ENCODE measurements at places on chromosomes 5 and 9. TPM values are rescaled to one million over a fixed set of nuclear protein-coding genes. Genes with fewer than 3 reads are reported as not detected.
A peak's percentile ranks its signal among the peaks of the same experiment; 100 is the strongest.

DNA sequence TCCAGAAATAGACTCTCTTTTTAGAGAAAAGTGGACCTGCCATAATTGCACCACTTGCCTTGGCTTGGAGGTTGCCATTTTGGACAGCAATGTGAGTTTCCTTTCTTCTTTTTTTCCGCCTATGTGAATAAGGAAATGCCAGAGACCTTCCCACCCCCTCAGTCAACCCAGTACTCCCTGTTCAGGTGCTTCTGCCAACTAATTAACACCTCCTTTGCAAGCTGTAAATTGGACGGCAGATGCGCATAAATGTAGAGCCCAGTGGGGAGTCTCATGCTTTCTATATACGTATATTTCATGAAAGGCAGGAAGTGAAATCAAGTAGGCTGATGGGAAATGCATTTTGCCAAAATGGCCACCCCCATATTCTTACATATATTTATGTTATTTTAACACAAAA lies 269.8 kb upstream of the RFX3 start:
- H3K27ac ChIP-seq: no peak overlapping the region
- no peak overlapping the region for H3K4me3 ChIP-seq
- H3K4me1 ChIP-seq: no peaks in the 10 kb centered on the region
- no peaks in the 10 kb centered on the region for H3K36me3 ChIP-seq
- DNase-seq: no peak

- H3K36me3 ChIP-seq: no peaks in the 10 kb centered on the region
- H3K27me3 ChIP-seq: no peaks in the 10 kb centered on the region
- H3K27ac ChIP-seq: no peak overlapping the region
- no peaks in the 10 kb centered on the region for H3K4me1 ChIP-seq
Measured at GRCh38 chr5:80957031-80957761, 3.0 kb upstream of the RASGRF2 start.

GRCh38 chr5:143440448-143441115 lies 37.1 kb upstream of the NR3C1 start:
- H3K27me3 ChIP-seq: no peaks in the 10 kb centered on the region
- no peak overlapping the region for H3K4me3 ChIP-seq
- DNase-seq: peak; percentile 12
- H3K36me3 ChIP-seq: no peaks in the 10 kb centered on the region
- no peaks in the 10 kb centered on the region for H3K4me1 ChIP-seq

DNA sequence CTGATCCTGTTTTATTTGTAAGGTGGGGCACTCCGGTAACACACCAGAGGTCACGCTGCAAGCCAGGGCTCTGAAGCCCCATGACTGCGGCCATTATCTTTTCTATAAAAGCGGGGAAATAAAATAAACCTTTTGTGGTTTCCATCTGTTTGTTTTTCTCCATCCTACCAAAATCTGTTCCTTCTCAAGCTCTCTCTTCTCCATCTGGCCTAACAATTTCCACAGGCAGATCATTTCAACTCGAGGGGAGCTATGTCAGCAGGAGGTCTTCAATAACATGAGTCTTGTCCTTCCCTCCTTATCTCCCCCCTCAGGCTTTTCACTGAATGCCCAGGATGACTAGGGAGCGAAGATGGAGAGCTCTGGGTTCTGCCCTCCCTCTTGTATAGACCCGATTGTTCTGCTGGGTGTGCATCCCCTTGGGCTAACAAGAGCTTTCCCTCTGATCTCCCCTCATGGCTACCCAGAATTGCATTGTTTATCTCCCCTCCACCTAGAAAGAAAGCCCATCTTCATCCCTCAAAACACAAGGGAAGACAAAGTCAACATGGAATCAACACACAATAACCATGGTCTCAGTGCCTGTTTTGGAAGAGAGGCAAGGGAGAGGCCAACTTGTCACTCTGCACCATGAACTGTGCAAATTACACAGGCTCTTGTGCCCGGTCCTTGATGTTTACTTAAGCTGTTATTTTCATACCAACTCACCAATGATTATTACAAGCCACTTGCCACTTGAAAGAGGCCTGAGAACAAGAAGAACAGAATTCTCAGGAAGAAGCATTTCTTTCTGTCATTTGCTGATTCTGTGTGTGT lies 187.8 kb downstream of the FANCC start:
- no peak overlapping the region for H3K4me3 ChIP-seq
- no peaks in the 10 kb centered on the region for H3K36me3 ChIP-seq
- H3K27me3 ChIP-seq: no peaks in the 10 kb centered on the region
- peak overlapping the region; percentile 60 for H3K27ac ChIP-seq
- peaks cover 15% of the 10 kb centered on the region for H3K4me1 ChIP-seq

- H3K4me1 ChIP-seq: no peaks in the 10 kb centered on the region
- no peaks in the 10 kb centered on the region for H3K36me3 ChIP-seq
- H3K27ac ChIP-seq: no peak overlapping the region
- no peak for DNase-seq
- H3K27me3 ChIP-seq: no peaks in the 10 kb centered on the region
- no peak overlapping the region for H3K4me3 ChIP-seq
Measured at GRCh38 chr9:77561331-77562018, 86.6 kb downstream of the GNA14 start.

GRCh38 chr5:109580225-109580624 lies 109.5 kb upstream of the MAN2A1 start:
- H3K36me3 ChIP-seq: no peaks in the 10 kb centered on the region
- no peak for DNase-seq
- no peaks in the 10 kb centered on the region for H3K4me1 ChIP-seq
- H3K27ac ChIP-seq: no peak overlapping the region
- H3K27me3 ChIP-seq: no peaks in the 10 kb centered on the region

GRCh38 chr9:121651295-121652020 lies at the start of gene DAB2IP:
Gene DAB2IP (plus strand): TSS chr9:121651634. CDS start chr9:121651776, 142 bp downstream.
- H3K4me1 ChIP-seq: peaks cover 4% of the 10 kb centered on the region
- H3K27me3 ChIP-seq: no peaks in the 10 kb centered on the region
- peak; percentile 67 for DNase-seq
- H3K27ac ChIP-seq: peak within 1 kb of the TSS; percentile 37

- no peak overlapping the region for H3K27ac ChIP-seq
- H3K4me3 ChIP-seq: peak overlapping the region; percentile 46
- DNase-seq: peak; percentile 8
- H3K4me1 ChIP-seq: no peaks in the 10 kb centered on the region
- no peaks in the 10 kb centered on the region for H3K27me3 ChIP-seq
- H3K36me3 ChIP-seq: no peaks in the 10 kb centered on the region
Measured at GRCh38 chr9:129281506-129282145, 103.6 kb upstream of the IER5L start.

GRCh38 chr9:133979921-133980863 lies 11.9 kb downstream of the VAV2 start:
- peak; percentile 77 for DNase-seq
- H3K27ac ChIP-seq: peak overlapping the region; percentile 80
- peaks cover 76% of the 10 kb centered on the region for H3K4me1 ChIP-seq

DNA sequence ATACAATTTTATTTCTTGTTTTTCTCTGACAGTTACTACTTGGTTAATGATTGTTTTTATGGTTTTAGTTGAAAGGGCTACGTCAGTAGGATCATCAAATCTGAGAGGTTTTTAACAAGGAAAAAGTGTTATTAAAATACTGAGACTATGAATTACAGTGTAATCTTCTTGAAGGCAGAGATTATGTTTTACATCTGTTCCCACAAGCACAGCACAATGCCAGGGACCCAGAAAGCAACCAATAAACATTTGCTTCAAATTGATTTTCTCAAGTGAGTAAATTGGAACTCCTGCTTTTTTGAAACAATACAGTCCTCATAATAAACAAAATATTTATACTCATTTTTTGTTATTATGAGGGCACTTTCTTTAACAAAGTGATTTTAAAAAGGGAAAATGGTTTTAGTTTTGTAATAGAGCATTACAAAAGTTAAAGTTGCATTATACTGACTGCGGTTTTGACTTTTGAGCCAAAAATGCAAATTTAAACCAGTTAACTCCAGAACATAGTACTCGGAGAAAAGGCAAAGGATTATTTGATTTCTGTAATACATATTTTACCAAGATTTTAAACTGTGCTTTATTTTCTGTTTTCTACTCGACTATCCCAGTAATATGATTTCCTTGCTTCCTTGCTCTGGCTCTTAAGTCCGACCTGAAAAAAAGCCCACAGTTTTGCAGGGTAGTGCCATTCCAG lies 176.9 kb downstream of the GDNF start:
- H3K4me3 ChIP-seq: no peak overlapping the region
- H3K27ac ChIP-seq: no peak overlapping the region
- no peak for DNase-seq
- H3K27me3 ChIP-seq: no peaks in the 10 kb centered on the region
- no peaks in the 10 kb centered on the region for H3K4me1 ChIP-seq

- H3K36me3 ChIP-seq: no peaks in the 10 kb centered on the region
- no peak overlapping the region for H3K27ac ChIP-seq
- no peaks in the 10 kb centered on the region for H3K4me1 ChIP-seq
- H3K27me3 ChIP-seq: no peaks in the 10 kb centered on the region
Measured at GRCh38 chr5:116271446-116272025, 186.7 kb downstream of the COMMD10 start.

DNA sequence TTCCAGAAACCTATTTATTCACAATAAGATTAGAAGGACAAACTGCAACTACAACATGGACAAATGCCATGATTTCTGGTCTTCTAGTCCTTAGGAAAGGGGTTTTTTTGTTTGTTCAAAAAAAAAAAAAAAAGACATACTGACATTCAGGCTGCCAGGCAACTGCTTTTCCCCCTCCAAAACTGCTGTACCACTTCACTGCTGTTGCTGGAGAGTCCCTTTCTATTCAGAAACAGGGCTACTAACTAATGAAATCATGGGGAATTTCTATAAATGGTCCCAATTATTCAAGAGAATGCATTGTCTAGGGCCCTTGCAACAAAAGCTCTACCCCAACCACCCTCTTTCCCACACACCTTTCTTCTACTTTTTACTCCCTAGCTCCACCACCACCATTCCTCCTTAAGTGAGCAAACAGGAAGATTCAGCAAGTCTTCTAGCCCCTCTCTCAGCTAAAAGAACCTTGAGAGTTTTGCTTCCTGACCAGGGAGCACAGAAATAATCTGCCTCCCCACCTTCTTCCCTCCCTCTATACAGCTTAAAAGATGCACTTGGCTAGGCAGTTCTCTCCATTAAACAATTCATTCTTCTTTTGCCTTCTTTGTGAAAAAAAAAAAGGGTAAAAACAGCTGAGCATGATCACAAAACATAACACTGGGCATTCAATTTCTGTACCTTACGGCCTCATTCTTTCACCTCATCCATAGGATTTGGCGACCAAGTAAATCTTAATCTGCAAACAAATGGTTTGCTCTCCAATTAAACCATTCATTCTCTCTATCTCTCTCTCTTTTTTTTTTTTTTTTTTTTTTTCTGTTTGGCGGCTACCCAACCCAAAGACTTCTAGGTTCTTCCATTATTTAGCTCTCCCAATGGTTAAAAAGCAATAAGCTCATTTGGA lies 13.8 kb downstream of the ZNF608 start:
- H3K27ac ChIP-seq: no peak overlapping the region
- peaks cover 37% of the 10 kb centered on the region for H3K4me1 ChIP-seq
- H3K4me3 ChIP-seq: no peak overlapping the region
- no peaks in the 10 kb centered on the region for H3K27me3 ChIP-seq
- DNase-seq: no peak

DNA sequence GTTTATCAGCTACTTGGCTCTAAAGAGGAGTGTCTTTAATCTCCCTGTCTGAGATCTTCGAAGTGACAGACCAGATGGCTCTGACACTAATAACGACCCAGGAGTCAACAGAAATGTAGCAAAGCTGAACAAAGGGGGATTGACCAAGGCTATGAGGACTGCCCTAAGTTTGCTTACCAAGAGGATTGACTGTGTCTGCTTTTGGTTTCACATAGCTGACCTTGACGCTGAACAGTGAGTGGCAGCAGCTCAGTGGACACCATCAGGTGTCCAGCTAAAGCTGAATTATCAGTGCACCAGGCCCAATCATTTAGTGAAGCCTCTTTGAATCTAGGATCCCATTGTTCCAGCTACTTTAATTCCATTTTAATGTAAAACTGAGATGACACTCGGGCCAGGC lies 262.6 kb downstream of the COX7C start:
- no peaks in the 10 kb centered on the region for H3K27me3 ChIP-seq
- no peaks in the 10 kb centered on the region for H3K36me3 ChIP-seq
- H3K4me3 ChIP-seq: no peak overlapping the region
- no peak for DNase-seq
- H3K4me1 ChIP-seq: no peaks in the 10 kb centered on the region

- H3K27me3 ChIP-seq: no peaks in the 10 kb centered on the region
- H3K27ac ChIP-seq: no peak overlapping the region
- no peaks in the 10 kb centered on the region for H3K4me1 ChIP-seq
Measured at GRCh38 chr9:87002517-87002916, 55.2 kb upstream of the GAS1 start.

- no peaks in the 10 kb centered on the region for H3K36me3 ChIP-seq
- DNase-seq: no peak
- H3K4me3 ChIP-seq: no peak overlapping the region
- H3K4me1 ChIP-seq: no peaks in the 10 kb centered on the region
- no peaks in the 10 kb centered on the region for H3K27me3 ChIP-seq
Measured at GRCh38 chr9:4042991-4043390, 256.9 kb downstream of the GLIS3 start.

DNA sequence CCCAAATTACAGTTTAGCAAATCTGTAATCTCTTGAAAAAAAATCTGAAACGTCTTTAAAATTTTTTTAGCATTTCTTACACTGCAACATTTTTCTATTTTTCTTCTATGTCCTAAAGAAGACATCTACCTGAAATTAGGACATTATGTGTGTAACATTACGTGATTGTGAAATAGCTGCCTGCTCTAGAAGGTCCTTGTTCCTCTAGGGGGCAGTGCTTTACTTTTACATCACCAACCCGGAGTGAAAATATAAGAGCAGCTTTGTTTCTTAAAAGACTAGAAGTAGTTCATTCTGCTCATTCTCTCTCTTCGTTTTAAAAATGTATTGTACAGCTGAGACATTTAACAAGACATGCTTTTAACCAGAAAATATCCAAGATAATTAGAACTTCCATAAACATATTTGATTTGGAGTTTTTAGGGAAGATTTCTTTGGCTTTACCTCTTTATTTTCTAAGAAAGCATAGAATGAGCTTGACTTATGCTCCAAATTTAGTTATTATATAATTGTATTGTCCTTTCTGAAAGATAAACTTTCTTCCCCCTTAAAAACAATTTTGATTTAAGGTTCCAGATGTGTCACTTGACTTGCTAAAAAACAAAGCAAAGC lies 48.1 kb upstream of the RIOK2 start:
- no peak overlapping the region for H3K4me3 ChIP-seq
- H3K4me1 ChIP-seq: no peaks in the 10 kb centered on the region
- no peaks in the 10 kb centered on the region for H3K36me3 ChIP-seq
- DNase-seq: no peak

- no peak overlapping the region for H3K4me3 ChIP-seq
- no peaks in the 10 kb centered on the region for H3K27me3 ChIP-seq
- no peak overlapping the region for H3K27ac ChIP-seq
- no peak for DNase-seq
- H3K4me1 ChIP-seq: peaks cover 8% of the 10 kb centered on the region
- no peaks in the 10 kb centered on the region for H3K36me3 ChIP-seq
Measured at GRCh38 chr5:174535669-174536068, 188.7 kb upstream of the MSX2 start.

GRCh38 chr5:107476783-107477182 lies 194.0 kb downstream of the EFNA5 start:
- H3K36me3 ChIP-seq: no peaks in the 10 kb centered on the region
- H3K4me3 ChIP-seq: no peak overlapping the region
- no peak overlapping the region for H3K27ac ChIP-seq
- DNase-seq: no peak

Gene ZDHHC11
- 7.5 TPM for total RNA-seq

Gene PROB1
- total RNA-seq: 0.19 TPM

Gene SLCO6A1
- total RNA-seq: not detected
